ENCODE measurements at places on chromosomes 1 and 21.

DNA sequence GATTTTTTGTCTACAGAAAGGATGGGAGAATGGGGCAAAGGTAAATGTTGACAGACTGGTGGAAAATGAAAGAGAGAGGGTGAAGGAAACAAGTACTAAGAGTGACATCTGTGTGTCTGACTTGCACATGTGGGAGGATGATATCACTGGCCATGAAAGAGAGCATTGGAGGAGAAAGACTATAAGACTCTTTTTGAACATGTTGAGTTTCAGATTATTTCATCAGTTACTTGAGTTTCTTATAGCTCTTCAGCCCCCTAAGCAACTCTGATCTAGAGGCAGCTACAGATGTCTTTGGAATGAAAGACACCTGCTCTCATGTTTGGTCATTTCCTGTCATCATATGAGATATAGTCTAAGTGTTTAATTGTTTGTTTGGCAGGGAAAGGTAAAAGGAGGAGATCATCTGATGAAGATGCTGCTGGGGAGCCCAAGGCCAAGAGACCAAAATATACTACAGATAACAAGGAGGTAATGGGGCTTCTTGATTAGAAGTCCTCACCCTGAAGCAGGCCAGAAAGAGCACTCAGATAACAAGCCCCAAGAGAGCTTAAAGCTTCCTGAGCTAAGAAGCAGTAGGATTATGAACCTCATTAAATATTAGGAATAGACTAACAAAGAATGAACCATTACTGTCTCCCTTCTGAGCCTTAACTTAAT is 4.5 kb downstream of the POLR3C start:
- no peak for DNase-seq

DNA sequence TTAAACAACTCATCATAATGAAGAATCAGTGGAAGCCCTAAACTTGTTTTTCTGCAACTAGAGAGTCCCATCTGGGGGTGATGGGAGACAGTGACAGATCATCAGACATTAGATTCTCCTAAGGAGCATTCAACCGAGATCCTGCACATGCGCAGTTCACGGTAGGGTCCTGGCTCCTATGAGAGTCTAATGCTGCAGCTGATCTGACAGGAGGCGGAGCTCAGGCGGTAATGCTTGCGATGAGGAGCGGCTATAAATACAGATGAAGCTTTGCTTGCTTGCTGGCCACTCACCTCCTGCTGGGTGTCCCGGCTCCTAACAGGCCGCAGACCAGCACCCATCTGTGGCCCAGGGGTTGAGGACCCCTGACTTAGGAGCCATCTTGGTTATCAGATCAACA is 247.2 kb downstream of the FMN2 start:
- no peak for DNase-seq

GRCh38 chr1:214660900-214661299 is 57.9 kb downstream of the CENPF start:
- no peak for DNase-seq

DNA sequence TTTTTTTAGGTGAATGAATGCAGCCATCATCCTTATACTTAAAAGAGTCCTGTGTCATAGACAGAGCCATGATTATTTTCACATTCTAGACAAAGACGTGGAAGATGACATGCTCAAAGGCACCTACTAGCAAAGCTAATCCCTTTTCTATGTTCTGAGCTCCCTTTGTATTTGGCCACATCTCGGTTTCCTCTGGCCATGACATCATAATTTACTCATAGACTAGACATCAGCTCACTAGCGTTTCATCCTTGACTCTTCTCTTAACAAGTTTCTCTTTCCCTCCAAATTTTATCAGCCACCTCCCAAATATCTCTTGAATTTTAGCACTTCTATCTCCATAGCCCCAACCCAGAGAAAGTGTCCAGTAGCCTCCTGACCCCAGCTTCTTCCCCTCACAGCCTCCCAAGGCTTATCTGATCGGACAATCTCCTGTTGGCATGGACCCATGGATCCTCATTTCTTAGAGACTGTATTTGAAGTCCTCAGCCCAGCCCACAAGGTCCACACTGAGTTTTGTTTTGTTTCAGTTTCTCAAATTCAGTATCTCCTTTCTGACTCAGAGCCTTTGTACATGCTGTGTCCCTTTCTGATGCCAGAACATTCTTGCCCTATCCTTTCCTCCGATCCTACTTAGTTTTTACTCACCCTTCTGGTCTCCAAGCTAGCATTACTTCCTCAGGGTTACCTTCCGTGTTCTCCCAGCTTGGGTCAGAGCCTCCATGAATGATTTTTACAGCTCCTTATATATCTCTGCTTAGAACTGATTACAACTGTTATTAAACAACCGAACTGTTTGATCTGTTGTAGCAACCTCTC is 33.0 kb upstream of the EPS8L3 start:
- no peak for DNase-seq

DNA sequence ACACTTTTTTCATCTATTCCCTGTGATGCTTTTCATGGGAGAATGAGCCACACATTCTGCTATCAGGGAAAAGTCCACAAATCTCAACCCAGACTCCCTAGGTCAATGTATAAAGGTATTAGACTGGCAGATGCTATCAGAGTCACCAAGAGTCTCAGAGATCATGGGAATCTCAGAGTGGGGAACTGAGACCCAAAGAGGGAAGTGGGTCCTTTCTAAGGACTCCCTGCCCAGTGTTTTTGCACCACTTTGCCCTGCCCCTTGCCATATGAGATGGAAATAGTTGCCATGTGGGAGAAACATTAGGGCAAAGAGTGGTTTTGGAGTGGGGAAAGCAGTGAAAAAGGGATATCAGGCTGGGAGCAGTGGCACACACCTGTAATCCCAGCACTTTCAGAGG is 19.1 kb upstream of the AZIN2 start:
- no peak for DNase-seq

DNA sequence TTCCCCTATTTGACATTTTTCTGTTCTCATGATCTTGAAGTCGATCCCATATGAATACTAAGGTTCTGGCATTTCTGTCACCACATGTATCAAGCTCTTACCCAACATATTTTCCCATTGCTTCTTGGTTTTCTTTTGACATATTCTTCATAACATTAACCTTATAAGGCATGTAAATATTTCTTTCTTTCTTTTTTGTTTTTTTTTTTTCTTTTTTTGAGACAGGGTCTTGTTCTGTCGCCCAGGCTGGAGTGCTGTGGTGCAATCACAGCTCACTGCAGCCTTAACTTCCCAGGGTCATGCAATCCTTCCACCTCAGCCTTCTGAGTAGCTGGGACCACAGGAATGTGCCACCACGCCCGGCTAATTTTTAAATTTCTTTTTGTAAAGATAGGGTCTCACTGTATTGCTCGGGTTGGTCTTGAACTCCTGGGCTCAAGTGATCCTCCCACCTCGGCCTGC is 33.1 kb upstream of the ERRFI1 start:
- no peak for DNase-seq

DNA sequence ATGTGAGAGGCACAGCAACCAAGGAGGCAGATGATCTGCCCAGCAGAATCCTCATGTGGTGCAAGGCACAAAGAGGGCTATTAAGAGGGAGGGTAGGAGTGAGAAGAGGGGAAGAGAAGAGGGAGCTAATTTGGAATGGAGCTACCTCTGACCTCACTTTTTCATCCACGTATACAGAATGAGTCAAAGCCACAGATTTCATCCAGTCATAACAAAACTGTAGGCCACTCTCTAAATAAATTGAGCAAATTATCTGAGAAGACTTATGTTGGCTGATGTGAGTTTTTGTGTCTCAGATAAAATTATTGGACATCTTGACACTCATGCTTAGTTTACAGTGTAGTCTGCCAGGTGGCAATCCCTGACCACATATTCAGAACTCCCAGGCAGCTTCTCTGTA is 325.6 kb downstream of the TTLL7 start:
- no peak for DNase-seq

GRCh38 chr1:29785137-29785527 is 548.8 kb downstream of the PTPRU start:
- no peak for DNase-seq

- no peak for DNase-seq
These were observed 181.6 kb downstream of the PRDM16 start for GRCh38 chr1:3250624-3251023.

- no peak for DNase-seq
These were observed 12.7 kb downstream of the BCAR3 start for GRCh38 chr1:93668951-93669350.
